Stimulated activated CD8-positive, alpha-beta memory T cell treated with anti-CD3 and anti-CD28 coated beads, Interleukin-15, amount 100 ng/mL, for 4 hours (primary cell): ENCODE measurements at places on chromosomes 7 and 10.

- no peak for DNase-seq
These were observed 634.4 kb upstream of the POT1 start for GRCh38 chr7:125563964-125564529.

DNA sequence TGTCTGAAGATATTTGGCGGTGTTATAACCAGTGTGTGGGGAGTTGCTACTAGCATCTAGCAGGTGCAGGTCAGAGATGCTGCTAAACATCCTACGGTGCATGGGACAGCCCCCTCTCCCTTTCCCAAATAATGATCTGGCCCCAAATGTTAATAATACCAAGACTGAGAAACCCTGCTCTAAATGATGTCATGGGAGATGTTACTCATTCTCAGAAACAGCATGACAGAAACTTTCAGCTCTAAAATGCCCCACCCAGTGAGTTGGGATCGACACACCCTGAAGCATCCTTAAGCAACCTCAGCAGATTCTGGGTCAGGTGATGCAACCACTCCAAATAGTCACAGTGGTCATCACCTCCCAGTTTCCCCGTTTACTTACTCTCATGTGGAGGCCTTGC is 108.8 kb upstream of the MPP7 start:
- DNase-seq = no peak

DNA sequence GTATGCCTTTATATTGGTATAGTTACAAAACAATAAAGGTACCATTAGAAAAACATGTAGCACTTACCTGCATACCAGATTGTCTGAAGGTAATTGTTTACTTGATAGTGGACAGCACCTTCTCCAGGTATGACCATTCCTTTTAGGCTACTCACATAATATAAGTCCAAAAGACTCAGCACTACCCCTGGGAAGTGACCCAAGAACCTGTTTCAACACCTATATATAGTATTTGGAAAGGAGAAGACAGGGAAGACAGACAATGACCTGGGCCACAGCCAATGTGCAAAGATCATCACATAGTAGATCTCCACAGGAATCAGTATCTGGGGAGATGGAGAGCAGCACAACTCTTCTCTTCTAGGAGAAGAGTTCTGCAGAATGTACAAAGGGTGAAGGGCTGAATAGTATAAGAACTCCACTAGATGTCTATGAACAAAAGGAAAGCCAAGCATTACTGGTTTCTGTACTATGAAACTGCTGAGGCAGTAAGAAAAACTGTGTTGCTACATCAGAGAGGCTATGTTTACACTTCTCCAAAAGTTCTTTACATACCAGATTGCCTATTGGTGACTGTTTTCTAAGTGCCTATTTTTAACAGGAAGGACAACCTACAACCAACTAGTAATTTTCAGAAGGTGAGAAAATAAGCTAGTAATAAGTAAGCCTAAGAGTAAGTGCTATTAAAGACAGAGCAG is 159.2 kb downstream of the BTAF1 start:
- DNase-seq = no peak

DNA sequence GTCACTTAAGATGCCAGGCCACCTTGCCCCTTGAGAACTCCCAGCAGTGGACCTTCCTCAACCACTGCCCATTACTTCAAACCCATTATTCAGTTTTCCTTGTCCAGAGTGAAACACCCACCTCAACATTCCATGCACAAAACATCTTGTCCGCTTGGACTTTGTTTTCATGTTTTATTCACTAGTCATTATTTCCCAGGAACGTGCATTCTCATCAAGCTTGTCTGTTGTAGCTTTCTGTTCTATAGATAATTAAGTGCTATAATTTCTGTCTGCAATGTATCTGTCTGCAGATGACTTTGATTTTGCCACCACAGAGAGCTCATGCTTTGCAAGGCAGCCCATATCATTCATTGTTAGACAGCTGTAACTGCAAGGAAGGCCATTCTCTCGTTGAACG is 117.4 kb downstream of the RAB18 start:
- no peak for DNase-seq

DNA sequence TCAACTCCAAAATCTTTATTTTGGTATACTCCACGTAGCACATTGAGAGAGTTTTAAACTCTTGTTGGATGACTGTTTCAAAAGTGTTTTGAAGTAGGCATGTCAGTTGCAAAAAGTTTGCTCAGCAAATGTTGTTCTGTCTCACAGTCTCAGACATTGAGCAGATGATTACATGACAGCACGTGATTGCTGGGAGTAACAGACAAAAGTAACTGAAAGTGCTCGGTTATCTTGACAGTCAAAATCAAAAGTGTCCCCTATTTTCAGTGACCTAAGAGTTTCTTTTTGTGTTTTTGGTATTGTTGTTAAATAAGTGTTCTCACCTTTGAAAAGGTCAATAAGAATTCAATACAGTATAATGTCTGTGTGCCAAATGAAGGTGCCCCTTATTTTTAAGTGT is 84.3 kb downstream of the CFTR start:
- no peak for DNase-seq

DNA sequence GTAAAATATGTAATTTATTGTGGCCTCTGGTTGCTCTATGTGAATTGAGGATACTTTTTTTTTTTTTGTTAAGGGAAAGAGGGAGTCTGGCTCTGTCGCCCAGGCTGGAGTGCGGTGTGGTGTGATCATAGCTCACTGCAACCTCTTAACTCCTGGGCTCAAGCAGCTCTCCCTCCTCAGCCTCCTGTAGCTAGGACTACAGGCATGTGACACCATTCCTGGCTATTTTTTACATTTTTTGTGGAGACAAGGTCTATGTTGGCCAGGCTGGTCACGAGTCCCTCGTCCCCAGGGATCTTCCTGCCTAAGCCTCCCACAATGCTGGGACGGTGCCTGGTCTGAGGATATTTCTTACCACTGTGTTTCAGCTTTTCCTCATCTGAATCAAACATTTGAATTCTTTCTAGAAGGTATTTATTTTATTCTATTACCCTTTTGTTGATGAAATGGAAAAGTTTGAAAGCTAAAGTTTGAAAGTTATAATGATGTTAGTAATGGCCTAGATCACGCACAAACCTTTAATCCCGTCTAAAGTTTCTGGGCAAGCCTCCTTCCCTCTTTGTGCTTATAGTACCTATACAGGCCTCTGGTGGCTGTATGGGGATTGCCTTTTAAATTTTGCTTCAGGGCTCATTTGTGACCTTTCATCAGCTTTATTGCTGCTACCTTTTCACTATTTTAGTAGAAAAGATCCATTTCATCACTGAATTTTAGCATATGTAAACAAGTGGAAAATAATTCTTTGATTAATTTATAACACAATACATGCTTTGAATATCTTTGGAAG is 2.0 kb downstream of the IFRD1 start:
- no peak for DNase-seq

GRCh38 chr7:140640727-140641523 is at the start of gene DENND2A:
Gene DENND2A, minus strand, starts transcription at chr7:140640813. Its CDS starts 38,416 bp downstream, at chr7:140602397.
- no peak for DNase-seq
